CD4-positive, alpha-beta T cell (primary cell): ENCODE measurements at places on chromosomes 2 and 18.

DNA sequence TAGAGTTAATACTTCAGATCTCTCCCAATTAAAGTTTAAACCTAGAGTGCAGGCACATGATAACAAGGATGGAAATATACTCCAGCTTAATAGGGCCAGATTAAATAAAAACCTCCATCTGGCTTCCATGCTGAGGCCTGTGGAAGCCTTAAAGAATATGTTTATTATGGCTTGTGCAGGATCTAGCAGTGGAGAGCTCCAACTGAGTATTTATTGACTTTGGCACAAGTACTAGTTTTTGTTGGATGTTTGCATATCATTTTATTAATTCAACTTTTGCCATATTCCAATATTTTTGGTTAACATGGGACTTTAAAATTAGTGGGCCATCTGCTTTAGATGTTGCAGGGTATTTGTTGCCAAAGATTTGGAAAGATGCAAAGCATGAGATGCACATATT lies 860.4 kb upstream of the SOX11 start:
- no peak for DNase-seq

GRCh38 chr2:114254875-114255274 lies 187.6 kb upstream of the DPP10 start:
- no peak for DNase-seq

GRCh38 chr2:6341588-6342129 lies 524.0 kb downstream of the CMPK2 start:
- DNase-seq, result no peak

GRCh38 chr2:130835766-130836015 lies 1.0 kb upstream of the ARHGEF4 start:
- no peak for DNase-seq

DNA sequence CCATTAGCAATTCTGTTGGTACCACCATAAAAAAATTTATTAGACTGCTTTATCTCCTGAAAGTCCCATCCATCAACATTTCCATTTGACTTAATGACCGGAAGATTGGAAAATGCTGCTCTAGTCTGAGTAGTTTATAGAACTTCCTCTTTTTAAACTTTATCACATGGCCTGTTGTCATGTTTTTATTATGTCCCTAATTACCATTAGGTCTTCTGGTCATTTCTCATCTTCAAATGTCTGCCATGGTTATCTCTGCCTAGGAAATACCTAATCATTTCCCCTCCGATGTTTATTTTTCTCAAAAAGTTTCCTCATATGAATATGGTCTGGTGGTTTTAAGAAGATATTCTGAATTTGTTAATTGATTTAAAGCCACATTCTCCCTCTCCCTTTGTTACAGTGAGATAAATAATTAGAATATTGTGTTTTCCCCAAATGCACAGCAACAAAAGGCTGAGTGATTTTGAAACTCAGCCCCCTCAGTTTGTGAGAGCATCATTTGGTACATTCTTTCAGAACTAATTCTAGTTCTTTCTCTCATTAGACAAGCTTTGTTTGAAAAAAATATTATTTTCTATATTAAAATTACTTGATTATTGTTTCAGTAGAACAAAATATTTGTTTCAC lies 317.1 kb upstream of the ST6GAL2 start:
- no peak for DNase-seq

DNA sequence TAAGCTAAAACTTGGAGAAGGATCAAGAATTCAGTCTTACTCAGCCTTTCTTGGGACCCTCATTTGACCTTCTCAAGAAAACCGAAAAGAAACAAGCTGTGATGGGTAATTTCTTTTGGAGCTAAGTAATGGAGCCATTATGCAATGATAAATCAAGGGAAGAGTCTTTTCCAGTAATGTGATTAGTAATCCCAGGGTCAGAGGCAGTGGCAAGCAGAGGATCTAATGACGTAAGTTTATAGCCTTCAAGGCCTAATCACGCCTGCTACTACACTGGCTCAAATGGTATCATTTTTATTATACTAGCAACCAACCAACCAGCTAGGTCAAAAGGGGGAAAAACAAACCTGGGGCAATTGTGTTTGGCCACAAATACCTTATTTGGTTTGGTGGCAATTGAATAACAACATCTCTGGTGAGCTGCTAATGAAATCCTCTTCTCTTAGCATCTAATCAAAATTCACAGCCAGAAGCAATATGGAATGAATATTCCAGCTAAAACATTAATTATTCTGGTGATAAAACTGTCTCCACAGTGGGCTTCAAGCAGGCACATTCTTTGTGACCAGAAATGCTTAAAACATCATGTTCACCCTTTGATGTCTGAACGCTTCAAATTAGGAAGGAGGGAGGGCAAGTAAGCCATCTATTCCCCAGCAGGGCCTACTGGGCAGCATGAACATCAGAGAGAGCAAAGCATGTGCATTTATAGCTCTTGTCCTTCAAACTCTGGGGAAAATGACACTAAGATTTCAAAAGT lies 114.9 kb upstream of the SULT1C3 start:
- no peak for DNase-seq

DNA sequence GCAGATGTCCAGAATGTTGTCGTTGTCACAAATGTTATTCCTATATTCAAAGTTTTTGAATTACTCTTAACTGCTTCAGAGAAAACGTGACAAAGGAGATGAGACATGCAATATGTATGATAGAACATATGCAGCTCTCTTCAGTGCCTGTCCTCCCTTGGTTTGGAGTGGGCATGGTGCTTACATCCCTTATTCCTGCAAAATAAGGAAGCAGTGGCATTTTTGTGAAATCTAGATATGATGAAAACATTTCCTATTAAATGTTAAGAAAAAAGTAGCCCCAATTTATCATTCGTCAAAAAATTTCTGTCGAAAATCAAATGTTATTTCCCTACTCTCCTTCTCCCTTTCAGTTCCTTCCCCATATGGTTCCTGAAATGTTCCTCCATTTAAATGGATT lies 457.5 kb upstream of the FANCL start:
- no peak for DNase-seq

DNA sequence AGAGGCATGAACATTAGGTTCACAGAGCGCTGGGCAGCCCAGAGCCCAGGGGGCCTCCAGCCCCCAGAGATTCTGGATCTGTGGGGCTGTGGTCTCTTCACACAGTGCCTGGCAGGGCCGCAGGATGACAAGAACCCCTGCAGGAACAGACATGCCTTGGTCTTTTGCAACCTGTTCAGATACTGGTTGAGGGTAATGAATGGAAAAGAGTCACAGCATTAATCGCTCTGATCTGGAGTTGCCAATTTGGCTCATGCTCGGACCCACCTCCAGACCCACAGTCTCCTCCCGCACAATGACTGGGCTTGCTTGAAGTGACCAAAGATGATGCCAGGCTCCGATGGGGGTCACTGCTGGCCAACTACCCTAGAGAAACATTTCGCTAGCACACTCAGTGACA lies 229.4 kb upstream of the SMAD2 start:
- DNase-seq, result no peak

DNA sequence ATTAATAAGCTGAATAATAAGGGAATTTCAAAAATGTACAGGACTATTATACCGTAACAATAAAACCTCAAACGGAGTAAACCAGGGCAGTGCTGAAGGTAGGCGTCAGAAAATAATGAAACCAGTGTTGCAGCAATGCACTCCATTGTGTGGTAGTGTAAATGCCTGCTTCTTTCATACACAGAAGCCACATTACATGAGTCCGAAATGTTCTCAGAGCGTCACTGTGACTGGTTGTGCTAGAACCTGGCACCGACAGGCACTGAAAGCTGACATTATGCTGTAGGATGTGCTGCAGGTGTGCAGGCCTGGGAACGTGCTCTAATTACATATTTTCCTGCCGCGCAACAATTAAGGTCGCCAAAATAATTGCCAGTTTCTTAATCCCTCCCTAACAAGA lies 53.3 kb downstream of the ZEB2 start:
- no peak for DNase-seq
